ENCODE measurements at places on chromosomes 11 and 22. TPM values are rescaled to one million over a fixed set of nuclear protein-coding genes. Genes with fewer than 3 reads are reported as not detected.

GRCh38 chr11:122277493-122277892 lies 161.5 kb upstream of the BLID start:
- no peak for DNase-seq

CRACR2B gene
- total RNA-seq: 11.6 TPM

- DNase-seq: no peak
These were observed 3.6 kb downstream of the SHANK3 start for GRCh38 chr22:50676180-50676636.

DNA sequence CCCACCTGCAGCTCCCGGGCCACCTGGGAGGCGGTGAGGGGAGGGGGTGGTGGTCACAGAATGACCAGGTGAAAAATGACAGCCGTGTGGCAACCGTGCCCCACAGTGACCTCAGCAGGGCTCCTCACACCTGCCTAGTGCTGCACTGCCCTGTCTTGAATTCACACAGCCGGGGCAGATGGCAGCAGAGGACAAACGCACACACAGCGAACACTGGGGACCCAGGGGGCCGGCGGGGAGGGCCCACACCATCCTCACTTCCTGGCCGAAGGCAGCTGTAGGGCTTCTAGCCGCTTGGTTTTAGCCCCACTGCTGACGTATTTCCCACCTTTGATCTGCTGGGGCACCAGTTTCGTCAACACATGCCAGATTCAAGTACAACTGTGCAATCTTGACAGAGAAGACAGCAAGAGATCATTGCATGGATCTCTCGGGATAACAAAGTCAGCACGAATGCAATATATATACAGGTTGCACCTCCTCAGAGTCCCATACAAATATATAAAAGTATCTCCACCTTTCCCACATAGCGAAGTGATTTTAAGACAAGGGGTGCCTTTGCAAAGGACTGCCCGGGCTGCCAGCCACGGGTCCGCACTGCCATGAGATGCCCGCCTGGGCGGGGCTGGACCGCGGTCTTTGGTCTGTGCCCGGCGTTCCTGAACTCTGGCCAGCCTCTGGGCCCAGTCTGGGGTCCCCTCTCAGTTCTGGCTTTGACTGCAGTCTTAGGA lies 26.9 kb downstream of the TRMU start:
- DNase-seq: no peak

DNA sequence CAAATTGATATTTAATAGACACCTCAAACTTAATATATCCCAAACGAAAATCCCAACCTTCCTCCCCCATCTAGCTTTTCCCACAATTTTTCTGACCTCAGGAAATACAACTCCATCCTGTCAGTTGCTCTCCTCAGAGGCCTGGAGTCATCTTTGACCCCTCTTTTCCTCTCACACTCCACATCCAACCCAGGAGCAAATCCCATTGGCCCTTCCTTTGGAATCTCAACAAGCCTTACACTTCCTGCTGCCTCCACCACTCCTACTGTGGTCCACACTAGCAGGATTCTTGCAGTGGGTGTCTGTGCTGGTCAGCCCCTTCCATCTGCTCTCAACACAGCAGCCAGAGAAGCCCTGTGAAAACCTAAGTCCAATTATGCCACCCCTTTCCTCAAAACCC lies 39.3 kb upstream of the RFPL3 start:
- DNase-seq: no peak

NOX4 gene
- 166 TPM for total RNA-seq

- no peak for DNase-seq
These were observed 610.5 kb downstream of the BUD13 start for GRCh38 chr11:116162086-116162885.

APOL3 gene
- total RNA-seq: 53.1 TPM

DNA sequence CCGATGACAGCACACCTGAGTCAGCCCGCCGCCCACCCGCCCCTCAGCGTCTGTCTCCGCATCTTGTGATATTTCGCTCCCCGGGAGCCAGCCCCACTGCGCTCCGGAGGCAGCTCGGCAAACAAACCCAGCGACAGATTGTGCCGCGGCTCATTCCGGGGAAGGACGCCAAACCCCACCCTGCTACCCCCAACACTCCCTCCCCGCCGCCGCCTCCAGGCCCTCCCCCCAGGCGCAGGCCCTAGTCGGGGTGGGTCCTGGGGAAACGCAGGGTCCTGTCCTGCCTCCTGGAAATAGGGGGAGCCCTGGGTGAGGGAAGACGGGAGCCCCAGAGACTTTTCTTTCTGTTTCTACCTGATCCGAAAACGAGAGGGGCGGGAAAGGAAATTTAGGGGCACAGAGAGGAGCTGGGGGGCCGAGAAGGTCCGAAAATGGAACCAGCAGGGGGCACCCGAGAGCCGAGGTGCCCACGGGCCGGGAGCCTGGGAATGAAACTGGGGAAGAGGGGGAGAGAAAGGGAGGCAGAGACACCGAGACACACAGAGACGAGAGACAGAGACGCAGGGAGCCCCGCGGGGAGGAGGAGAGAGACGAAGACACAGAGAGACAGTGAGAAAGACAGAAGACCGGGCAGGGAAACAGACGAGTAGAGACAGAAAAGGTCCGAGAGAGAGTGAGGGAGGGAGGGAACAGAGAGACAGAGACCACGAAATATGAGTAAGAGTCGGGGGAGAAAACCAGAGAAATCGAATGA lies 1.7 kb upstream of the RTN4RL2 start:
- DNase-seq: no peak

- DNase-seq: no peak
These were observed 54.8 kb downstream of the PAK1 start for GRCh38 chr11:77418971-77419597.

DNA sequence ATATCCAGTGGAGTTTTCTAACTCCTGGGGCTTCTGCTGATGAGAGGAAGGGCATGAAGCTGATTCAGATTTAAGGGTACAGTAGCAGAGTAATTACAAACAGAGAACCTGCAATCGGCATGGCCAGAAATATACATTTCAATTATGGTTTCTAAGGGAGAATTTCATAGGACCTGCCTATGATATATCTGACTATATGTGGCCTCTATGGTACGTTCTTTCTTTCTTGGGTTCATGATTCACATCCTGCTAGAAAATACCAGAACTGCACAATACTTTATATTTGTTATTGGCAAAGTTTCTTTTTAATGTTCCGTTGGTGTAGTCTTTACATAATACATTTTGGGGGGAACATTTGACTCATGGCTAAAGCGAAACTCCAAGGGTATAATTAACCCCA lies 63.1 kb upstream of the TTC12 start:
- no peak for DNase-seq

DNA sequence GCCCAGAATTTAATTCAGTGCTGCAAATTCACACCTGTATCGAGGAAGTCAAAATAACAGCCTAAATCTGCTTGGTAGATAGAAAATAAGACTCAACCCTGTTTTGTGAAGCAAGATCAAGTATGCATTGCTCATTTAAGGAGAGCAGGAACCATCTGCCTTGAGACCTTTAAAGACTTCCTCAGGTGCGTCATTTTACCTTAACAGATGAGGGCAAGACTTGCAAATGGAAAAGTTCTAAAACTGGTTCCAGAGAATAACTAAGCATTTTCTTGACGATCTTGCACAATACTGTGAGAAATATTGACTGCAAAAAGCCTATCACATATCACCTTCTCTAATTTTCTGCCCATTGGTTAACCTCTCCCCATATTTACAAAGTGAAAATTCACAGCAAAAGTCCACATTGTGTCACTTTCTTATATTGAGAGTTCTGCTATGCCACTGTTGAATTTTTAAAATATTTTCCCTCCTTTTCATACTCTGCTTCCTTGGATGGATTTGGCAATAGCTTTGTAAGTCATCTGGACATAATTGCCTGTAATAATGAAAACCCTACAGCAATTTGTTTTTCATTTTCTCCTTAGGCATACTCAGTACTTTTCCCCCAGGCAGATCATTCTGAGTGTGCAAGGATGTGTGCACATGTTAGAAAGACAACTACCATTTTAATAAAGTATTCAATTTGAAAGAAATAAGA lies 234.2 kb downstream of the AASDHPPT start:
- DNase-seq: no peak

- no peak for DNase-seq
These were observed 112.3 kb upstream of the GRK3 start for GRCh38 chr22:25452116-25452700.

MCAT gene
- total RNA-seq: 9.5 TPM

EXPH5 gene
- 1.9 TPM for total RNA-seq

GRCh38 chr11:324156-324555 lies 3.5 kb upstream of the IFITM3 start:
- DNase-seq: no peak

GRCh38 chr22:22196018-22196533 lies 48.5 kb upstream of the VPREB1 start:
- no peak for DNase-seq

- no peak for DNase-seq
These were observed 76.0 kb downstream of the MYEOV start for GRCh38 chr11:69369945-69370344.

All from thoracic aorta (tissue), 2 donors.